ENCODE measurements at places on chromosomes 6 and 20. TPM values are rescaled to one million over a fixed set of nuclear protein-coding genes. Genes with fewer than 3 reads are reported as not detected.

The NUP153 gene
- 26.9 TPM for total RNA-seq

- DNase-seq: no peak
Observed at GRCh38 chr6:148573922-148574321, 172.9 kb upstream of the UST start.

The UCKL1 gene
- total RNA-seq: 27.8 TPM

- peak; percentile 69 for DNase-seq
Observed at GRCh38 chr20:49344975-49345374, 67.1 kb upstream of the ZNFX1 start.

The MROH8 gene
- 1.2 TPM for total RNA-seq

The LPIN3 gene
- 8.5 TPM for total RNA-seq

- no peak for DNase-seq
Observed at GRCh38 chr20:58020656-58021454, 207.6 kb downstream of the ANKRD60 start.

GRCh38 chr6:167455371-167455770 is 130.5 kb downstream of the TTLL2 start:
- DNase-seq: no peak

GRCh38 chr6:116386581-116387299 is 16.0 kb downstream of the DSE start:
- peak; percentile 76 for DNase-seq

The C6orf47 gene
- total RNA-seq: 28.6 TPM

The CCM2L gene
- 0.35 TPM for total RNA-seq

The SPAG4 gene
- total RNA-seq: 37.0 TPM

The MAP1LC3A gene
- 14.9 TPM for total RNA-seq

The PPP1R14C gene
- total RNA-seq: 17.0 TPM

All from renal cortical epithelial cell (primary cell).